ENCODE measurements at places on chromosomes 13 and 19.

DNA sequence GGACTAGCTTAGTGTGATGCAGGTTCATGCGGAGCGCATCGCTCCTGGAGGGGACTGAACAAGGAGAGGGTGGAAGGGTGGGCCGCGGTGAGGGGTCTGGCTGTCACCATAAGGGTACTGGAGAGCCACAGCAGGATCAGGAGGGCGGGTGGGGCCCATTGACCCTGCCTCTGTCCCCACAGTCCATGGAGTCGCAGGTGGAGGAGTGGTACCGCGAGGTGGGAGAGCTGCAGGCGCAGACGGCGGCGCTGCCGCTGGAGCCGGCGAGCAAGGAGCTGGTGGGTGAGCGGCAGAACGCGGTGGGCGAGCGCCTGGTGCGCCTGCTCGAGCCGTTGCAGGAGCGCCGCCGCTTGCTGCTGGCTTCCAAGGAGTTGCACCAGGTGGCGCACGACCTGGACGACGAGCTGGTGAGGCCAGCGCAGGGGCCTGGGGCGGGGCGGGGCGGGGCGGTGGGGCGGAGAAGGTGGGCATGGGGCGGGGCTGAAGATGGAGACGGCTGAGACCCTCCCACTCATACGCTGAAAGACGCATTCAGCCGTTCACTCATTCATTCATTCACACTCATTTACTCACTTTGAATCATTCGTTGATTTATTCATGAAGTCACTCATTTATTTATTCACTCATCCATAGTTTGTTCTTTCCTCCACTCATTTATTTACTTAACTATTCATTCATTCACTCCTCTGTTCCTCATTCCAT, 27.5 kb upstream of the SHKBP1 start:
- peak; percentile 85 for DNase-seq

- DNase-seq = no peak
Observed at GRCh38 chr13:67140006-67140405, 90.1 kb downstream of the PCDH9 start.

DNA sequence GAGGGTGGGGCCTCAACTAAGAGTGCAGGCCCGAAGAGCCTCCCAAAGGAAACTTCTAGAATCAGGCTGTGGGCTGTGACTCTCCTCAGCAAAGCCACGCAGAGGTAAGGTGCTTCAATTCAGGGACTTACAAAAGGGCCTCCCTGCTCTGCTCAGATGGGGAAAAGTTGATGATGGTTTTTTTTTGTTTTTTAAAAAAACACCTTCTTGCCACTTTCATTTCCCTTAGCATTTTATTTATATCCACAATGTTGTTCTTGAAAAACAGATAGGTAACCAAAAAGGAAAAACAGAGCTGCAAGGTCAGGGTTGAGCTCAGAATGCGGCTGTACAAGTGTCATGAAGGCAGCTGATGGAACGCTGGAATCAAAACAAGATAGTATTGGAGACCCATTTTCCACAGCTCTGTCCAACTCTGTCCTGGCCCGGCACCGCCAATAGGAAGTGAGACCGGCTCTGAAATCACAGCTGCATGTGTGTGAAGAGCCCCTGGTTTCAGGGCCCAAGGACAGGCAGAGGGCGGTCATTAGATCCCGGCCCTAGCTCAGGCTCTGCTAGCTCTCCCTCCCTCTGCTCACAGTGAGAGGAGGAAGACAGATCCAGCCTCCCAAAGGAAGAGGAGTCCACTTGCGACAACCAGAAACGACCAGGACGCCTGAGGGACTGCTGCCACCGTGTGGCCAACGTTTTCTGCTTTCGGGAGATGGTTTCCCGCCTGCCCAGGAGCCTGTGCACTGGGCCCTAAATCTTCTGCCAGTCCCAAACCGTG, 58.3 kb downstream of the KLF2 start:
- DNase-seq = peak; percentile 56

DNA sequence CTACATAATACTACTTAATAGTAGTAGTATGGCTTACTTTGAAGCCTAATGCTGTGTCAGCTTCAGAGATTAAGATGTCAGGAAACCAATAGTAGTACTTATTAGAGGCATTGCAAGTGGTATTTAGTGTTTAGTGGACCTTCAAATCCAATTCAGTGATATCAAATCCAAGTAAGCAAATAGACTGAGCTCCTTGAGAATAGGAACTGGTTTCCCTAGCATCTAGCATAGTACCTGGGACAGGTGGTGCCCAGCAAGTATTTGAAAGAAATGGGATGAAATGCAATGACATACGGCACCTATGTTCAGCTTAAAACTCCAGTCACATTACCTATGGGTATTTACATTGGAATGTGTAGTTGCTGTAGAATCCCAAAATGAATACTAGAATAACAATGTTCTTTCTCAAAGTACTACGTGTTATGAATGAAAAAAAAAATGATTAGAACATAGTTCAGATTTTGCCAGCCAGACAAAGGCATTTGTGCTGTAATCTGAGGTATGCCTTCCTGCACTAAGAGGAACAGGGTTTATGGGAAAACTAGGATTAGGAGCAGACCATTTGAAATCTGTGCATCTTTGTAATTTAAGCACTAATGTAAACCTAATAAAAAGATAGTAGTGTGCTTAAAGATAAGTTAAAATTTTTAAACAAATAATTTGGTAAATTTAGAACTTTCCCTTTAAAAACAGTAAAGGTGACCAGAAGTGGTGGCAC, 17.1 kb downstream of the LSM14A start:
- no peak for DNase-seq

- no peak for DNase-seq
Observed at GRCh38 chr13:57724486-57725272, 93.1 kb downstream of the PCDH17 start.

GRCh38 chr13:27704681-27705080, 83.0 kb downstream of the POLR1D start:
- no peak for DNase-seq

DNA sequence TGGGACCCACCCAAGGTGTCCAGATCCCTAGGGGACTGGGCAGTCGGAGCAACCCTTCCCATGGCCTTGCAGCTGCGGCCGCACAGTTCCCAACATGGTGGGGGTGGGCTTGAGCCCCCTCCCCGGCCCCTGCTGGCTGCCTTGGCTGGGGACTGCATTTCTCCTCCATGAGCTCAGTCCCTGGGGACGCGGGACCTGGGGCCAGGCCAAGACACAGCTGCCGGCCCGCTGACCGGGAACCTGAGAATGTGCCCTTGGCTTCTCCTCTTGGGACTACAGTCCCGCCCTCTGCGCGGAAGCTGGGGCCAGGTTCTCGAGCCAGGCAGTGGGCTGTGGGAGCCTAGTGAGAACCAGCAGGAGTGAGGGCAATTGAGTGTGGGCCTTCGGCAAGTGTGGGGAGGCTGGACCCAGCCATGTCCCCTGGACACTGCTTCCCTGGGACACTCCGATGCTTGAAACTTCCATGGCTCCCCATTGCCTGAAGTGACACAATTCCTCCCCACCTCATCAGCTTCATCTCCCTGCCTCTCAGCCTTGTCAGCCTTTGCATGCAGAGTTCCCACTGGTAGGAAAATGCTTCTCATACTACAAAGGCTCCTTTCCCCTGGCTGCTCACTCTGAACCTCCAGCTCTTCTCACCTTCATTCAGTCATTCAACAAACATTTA, 13.1 kb upstream of the NOTCH3 start:
- DNase-seq = no peak

DNA sequence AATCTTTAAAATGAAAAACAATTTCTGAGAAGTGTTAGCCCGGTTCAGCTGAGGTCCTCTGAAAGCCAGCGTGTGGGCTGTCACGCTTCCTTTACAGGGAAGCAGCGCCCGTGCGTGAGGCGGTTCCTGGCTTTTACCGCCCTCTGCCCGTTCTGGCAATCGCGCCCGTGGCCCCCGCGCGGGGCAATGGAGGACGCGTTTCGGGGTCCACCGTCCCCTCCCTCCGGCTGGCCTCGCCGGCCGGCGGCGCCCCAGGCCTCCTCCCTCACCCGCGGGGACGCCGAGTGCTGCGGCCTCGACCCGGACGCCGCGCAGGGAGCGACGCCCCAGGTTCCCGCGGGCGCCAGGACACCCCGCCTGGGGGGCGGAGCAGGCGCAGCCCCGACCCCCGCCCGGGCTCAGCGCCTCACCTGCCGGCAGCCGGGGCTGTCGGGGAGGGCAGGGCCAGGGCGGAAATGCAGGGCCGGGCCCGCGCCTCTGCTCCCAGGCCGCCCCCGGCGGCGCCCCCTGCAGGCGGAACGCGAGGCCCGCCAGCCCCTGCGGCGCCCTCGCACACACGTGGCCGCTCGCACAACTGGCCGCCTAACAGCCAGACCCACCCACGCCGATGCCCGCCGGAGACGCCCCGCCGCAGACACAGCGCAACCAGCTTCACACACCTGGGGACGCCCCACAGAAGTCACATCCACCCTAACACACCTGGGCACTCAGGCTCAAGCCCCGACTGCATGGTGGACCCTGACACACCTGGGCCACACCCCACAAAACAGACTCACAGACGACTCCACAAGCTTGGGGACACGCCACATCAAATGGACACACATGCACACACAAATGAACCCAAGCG, at the start of gene GGACT:
Gene GGACT, minus strand, starts transcription at position 459 of the 847 bp plus-strand sequence. CDS start 56,198 bp downstream, outside the sequence.
- peak; percentile 83 for DNase-seq

GRCh38 chr19:43439032-43439708, 24.5 kb downstream of the TEX101 start:
- DNase-seq = no peak

DNA sequence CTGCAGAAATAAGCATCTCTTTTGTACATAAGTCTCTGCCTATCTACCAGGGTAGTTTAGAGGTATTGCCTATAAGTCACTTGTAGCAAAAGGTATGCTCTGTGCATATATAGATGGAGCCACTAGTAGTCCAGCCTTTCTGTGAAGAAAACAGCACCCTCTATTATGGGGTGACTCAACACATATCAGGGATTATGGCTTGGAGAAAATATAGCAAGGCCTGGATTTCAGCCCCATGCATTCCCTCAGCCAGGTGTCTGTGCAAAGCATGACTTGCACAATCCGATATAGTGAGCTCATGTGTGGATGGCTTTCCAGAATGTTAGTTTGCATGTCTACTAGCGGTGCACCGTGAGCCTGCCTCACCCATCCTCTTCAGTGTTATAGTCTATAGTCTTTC, 13.4 kb upstream of the NALCN start:
- no peak for DNase-seq

GRCh38 chr13:112052213-112052612, 14.7 kb upstream of the SOX1 start:
- DNase-seq = no peak

GRCh38 chr19:56116606-56117005, 4.5 kb downstream of the ZNF787 start:
- DNase-seq = no peak

- DNase-seq = no peak
Observed at GRCh38 chr19:5679289-5680083, 830 bp downstream of the MICOS13 start.

DNA sequence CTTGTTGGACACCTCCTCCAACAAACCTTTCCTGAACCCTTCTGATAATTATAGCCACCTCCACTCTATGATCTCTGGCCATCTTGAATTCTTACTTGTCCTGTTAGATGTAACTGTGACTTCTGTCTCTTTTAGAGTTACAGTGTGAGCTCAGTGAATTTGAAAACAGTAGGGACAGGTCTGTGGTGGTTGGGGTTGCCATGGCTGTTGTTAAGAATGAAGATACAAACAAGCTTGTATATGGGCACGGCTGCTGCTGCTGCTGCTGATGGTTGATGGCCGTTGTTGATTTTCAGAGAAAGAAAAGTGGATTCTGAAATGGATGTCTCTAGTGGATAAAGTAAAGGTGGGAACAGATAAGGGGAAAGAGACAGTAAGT, 101.5 kb downstream of the STARD13 start:
- DNase-seq = no peak

GRCh38 chr13:84864341-84864740, 934.9 kb downstream of the SLITRK6 start:
- DNase-seq = no peak

GRCh38 chr13:66087269-66087710, 1142.8 kb downstream of the PCDH9 start:
- no peak for DNase-seq

DNA sequence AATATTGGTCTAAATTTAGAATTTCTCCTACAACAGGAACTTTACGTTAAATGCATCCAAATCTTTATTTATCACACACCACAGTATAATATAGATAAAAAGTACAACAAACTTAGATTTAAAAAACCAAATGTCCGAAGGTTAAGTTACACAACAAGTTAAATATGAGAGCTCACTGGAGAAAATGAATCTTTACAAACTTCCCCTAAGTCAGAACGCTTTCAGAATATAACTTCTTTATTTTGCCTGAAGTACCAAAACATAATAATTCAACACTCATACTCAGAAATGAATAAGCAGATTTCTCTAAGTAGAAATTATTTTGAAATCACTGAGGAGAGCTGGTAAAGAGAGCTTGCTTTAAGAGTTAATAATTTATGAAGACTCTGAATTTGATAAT, 33.8 kb downstream of the TSC22D1 start:
- no peak for DNase-seq

GRCh38 chr13:97234742-97235141, 12.6 kb downstream of the MBNL2 start:
- DNase-seq = no peak

DNA sequence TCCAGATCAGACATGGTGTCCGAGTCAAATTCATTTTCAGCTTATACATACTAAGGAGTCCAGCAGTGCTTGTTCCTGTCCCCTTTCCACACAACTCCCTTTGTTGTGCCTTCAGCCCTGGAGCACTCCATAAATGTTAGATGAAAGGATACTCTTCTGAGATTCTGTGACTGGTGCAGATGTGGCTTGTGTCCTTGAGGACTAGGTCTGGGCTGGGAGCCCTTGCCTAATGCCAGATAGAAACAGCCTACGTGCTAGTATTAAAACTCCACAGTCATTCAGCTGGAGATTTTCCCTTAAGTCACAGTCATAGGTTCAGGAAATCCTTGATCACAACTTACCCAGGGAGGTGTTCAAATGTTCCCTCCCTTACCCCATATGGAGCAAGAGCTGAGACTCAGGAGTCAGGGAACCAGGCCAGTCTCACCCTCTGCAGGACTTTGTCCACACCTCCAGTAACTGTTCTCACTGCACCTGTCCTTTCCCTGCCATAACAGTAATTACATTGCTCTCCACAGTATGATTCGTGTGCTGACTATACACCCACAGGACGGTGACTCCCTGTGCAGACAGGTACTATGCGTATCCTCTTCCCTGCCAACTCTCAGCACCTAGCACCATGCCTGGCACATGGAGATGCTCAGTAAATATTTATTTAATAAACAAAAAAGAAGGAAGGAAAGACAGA, 15.5 kb upstream of the SERPINE3 start:
- DNase-seq = no peak

- DNase-seq = no peak
Observed at GRCh38 chr13:44770951-44771350, 194.8 kb upstream of the TSC22D1 start.

DNA sequence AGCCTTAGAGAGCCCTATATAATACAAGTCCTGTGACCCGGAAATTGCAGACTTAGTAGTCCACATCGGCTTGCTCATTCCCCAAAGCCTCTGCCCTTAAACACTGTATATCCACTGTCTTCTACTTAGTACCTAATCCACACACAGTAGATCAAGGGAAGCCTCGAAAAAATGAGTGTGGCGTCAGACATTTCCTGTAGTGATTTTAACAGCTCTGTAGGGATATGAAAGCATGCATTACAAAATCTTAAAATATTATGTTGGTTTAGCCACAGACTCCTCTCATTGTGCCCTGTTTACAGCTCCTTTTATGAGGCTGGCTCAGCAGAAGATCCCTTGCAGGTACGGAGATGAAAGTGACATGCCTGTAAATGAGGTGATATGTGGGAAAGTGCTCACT, 416.3 kb downstream of the LIG4 start:
- DNase-seq = no peak

Data from hematopoietic multipotent progenitor cell (in vitro differentiated cells).